ENCODE measurements at places on chromosomes 1 and 21.

DNA sequence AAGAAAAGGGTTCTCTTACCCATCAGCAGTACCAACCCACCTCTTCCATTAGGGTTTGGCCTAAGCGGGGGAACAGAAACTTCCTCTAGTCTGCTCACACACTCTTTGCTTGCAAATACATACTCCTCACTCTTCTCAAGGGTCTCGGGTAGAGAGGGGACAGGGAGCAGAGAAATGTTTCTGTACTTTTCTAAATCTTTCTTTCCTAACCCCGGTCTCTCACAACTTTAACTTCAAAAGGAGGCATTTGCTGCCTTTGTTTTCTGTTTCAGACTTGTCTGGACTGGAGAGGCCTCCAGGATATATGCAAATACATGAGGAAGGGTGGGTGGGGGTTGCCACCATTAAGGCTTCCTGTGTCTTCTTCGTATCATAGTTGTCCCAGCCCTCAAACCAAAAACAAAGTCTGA, 10.5 kb upstream of the LAX1 start:
- DNase-seq: no peak

- no peak for DNase-seq
Observed at GRCh38 chr1:46005594-46005993, 126.8 kb downstream of the PIK3R3 start.

GRCh38 chr1:100074604-100075395, 57.9 kb downstream of the SASS6 start:
- no peak for DNase-seq

DNA sequence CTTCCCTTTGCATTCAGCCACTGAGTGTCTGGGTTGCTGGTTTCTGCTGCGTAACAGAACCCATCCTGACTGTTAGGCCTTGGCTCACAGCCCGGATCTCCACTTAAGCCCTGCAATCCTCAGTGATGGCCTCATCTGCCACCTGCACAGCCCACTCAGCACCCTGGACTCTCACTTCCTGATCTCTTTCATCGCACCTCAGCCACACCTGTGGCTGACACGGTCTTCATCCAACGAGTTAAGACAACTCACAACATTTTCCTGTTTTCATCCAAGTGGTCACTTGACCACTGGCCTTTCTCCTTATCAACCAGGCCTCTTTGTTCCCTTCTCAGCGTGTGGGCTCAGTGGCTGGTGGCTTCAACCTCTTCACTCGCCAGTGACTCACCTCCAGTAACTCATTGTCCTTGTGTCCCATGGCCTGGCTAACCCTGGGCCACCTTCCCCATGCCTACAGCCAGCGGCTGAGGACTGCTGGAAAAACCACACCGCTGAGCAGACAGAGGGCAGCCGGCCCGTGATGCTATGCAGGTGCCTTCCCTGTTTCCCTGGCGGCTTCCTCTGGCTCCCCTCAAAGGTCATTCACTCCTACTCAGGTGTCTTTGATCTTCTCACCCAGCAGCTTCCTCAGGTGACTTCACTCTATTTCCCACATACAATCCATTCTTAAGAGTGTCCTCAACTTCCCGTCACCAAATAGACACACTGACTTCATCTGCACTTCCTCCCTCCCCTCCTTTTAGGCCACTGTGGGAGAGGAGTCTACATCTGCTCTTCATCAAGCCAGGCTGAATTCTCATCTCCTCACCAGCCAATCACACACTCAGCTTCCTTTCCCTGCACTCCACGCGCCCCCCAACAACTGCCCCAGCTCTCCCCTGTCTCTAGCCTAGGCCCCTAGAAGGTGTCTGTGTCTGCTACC, 19.9 kb upstream of the EDN2 start:
- DNase-seq: no peak

GRCh38 chr1:206012086-206012859, 9.1 kb upstream of the RAB7B start:
- peak; percentile 98 for DNase-seq
